ENCODE measurements at places on chromosomes 4 and X.

DNA sequence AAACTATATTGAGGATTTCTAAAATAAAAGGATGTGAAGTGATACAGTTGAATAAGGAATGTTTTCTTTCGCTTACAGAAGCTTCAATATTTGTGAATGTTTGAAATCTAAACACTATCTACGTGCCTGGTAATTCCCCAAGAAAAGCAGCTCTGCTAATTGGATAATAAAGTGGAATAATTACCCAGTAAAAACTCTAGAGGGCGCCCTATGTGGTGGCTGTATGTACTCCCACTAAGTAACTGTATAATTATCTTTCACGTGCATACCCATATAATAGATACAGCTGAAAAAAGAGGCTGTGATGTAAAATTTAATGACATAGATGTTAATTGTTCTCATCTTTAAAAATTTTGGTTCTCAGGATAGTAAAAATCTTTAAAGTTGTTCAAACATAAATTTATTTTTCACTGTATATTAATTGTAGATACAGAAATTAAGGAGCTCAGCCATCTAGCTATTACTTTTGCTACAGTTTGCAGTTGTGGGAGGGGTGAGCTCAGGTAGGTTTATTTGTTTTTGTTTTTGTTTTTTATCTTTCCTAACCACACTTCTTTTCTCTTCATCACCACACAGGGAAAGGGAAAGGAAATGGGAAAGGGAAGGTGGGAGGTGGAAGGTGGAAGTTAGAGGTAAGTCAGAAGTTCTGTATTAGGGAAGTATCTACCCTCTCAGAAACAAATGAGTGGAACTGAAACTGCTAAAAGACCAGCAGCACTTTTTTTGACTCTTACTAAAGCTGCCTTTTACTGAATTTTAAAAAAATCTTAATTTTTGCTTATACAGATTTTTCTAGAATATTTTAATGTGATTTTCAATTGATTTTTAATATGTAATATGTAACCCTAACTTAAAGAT lies 151.7 kb upstream of the RPS6KA6 start:
- DNase-seq, result no peak

GRCh38 chr4:38333219-38333618 lies 330.8 kb upstream of the KLF3 start:
- DNase-seq, result no peak

DNA sequence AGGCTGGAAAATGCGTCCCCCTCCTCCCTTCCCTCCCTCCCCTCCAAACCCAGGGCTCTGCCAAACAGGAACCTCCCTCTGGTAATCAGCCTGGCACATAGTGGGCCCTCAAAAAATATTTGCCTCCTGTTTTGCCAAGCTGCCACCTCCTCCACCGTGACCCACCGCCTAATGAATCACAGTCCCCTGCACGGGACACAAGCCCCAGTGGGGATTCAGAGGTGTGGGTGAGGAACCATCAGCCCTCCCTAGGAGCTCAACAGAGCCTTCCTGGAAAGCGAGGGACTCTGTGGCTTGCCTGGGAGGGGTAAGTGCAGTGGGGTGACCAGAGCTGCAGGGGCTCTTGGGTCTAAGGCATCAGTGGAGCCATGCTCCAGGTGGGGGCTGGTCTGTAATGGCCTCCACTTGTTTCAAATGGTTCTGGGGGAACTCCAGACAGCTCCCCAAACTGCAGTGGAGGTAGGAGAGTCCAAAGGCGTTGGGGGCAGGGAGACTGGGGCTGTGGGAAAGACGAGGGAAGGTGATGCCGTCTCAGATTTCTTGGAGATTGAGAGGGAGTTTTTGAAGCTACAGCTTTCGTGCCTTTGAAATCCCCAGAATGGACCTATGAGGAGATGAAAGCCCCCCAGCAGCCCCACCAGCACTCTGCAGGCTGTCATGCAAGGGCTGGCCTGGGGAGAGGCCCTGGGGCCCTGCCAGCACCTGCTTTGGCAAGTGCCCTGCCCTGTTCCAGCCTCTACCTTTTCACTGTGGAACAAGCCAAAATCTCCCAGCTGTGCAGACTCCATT lies 1.0 kb upstream of the PPP2R2C start:
- no peak for DNase-seq

- no peak for DNase-seq
These were observed 27.0 kb upstream of the BANK1 start for GRCh38 chr4:101763576-101763975.

DNA sequence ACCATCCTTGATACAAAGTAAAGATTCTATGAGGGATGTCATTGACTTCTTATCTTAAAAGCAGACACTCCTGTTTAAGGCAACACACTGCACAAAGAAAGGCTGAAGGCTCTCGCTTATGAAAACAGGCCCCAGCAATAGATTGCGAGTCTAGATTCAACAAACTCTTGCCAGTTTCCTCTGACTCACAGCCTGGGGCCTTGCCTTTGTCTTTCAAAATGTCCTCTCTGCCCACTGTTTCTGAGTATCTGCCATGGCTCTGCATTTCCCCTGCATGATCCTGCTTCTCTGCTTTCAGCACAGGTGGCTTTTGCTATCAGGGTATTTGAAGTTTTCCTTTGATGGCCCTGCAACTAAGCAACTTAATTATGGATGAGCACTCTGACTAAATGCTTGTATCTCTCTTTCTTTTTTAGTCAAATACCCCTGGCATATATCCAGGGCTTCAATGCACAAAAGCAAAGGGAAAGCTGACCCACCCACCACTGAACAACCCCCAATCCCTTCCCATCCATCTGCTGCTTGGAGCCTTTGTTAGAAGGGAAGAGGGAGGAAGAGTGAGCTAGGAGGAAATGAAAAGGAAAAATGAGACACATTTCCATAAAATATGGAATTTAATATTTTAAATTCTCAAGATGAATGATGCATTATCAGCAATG lies 32.2 kb downstream of the NDP start:
- no peak for DNase-seq
